ENCODE measurements at places on chromosomes 1 and 21.

- no peak for DNase-seq
These were observed 218.5 kb upstream of the ZC3H12A start for GRCh38 chr1:37255868-37256267.

DNA sequence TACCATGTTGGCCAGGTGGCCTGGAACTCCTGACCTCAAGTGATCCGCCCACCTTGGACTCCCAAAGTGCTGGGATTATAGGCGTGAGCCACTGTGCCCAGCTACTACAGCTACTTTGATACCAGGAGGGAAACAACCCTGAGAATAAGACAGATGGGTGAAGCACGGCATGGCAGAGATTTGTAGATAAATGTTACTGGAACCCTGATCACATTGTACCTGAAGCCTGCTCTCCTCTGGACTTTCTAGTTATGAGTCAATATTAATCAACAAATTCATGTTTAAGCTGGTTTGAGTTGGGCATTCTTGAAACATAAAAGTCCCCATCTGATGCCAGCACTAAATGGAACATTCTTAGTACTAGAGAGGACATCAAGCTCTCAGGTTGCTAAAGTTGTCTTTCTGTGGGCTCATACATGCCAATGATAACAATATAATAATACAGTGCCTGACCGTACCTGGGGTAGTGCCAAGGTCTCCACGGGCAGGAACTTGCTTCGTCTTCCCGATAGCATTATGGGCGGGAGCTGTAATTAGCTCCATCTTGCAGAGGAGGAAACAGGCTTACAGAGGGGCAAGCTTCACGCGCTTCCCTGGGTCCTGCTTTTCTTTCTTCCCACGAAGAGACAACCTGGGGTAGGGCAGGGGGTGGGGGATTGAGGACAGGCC is 30.7 kb upstream of the SLC19A1 start:
- no peak for DNase-seq

DNA sequence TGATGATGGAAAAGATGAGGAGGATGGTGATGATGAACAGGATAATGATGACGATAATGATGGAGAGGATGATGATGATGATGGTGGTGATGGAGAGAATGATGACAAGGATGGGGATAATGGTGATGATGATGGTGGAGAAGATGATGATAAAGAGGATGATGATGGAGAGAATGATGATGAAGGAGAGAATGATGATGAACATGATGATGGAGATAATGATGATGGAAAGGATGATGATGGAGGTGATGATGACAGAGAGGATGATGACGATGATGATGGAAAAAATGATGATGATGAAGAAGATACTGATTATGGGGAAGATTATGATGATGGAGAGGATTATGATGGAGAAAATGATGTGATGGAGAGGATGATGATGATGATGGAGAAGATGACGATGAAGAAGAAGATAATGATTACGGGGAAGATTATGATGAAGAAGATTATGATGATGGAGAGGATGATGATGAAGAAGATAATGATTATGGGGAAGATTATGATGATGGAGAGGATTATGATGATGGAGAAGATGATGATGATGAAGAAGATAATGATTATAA is 204.1 kb downstream of the MATN1 start:
- no peak for DNase-seq

- peak; percentile 51 for DNase-seq
These were observed 787 bp downstream of the JAK1 start for GRCh38 chr1:64965366-64966157.

- DNase-seq, result no peak
These were observed 2.2 kb downstream of the WNT4 start for GRCh38 chr1:22140694-22141093.

- DNase-seq, result no peak
These were observed 45.5 kb downstream of the TGFB2 start for GRCh38 chr1:218390618-218391017.

DNA sequence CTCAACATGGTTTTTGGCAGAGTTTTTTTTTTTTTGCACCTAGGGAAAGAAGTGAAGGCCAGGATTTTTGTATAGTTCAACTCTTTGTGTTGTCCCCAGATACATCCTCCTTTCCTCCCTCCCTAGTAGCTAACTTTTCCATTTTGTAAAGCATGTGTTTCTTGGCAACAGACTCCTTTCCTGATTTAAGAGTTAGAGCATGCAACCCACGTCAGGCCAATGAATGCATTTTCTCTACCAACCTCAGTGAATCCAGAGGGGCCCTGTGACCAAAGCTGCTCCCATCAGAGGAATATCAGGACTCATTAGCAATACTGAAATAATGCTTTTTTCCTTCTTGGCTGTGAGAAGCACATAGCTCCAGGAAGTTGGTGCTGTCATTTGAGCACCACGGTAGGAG is 287.2 kb downstream of the LMO4 start:
- no peak for DNase-seq

- no peak for DNase-seq
These were observed 17.0 kb downstream of the LPGAT1 start for GRCh38 chr1:211813590-211813989.

- no peak for DNase-seq
These were observed 46.1 kb upstream of the FBXO28 start for GRCh38 chr1:224067621-224068457.

GRCh38 chr1:70979881-70980280 is 67.7 kb downstream of the PTGER3 start:
- no peak for DNase-seq

DNA sequence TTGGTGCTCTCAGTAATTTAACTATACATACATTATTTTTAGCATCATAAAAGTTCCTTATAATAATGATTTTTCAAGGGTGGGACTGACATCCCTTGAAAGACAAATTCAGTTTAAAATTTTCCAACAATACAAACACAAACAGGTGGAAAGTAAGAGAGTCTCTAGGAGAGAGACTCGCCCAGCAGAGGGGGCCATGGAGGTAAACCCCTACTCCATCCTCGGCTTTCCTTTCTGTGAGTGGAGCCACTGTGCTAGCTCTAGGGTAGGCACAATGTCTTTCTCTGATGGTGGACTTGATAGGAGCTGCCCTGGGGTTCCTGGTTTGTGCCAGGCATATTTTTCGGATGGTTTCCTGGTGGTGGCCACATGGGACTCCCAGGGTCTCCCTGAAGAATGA is 8.3 kb downstream of the CSMD2 start:
- DNase-seq, result no peak

DNA sequence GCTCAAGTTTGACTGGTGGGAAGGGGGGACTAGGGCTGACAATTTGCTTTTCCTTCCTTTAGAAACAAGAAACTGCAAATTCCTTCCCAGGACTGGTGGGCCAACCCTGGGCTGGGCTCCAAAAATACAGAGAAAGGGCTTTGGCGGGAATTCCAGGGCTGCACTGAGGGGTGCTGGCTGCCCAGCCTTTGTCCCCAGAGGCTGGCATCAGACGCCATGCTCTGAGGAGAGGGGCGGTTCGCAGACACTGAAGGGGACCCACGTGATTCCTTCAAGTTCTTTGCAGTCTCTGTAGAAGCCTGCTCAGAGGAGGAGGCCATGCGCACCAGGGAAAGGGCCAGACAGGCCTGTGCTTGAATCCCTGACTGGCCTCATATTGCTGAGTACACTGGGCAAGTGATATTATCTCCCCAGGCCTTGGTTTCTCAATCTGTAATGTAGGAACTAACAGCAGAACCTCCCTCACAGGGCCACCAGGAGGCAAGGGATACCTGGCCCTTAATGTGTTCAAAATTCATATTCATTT is 119.5 kb downstream of the EPHB2 start:
- no peak for DNase-seq

DNA sequence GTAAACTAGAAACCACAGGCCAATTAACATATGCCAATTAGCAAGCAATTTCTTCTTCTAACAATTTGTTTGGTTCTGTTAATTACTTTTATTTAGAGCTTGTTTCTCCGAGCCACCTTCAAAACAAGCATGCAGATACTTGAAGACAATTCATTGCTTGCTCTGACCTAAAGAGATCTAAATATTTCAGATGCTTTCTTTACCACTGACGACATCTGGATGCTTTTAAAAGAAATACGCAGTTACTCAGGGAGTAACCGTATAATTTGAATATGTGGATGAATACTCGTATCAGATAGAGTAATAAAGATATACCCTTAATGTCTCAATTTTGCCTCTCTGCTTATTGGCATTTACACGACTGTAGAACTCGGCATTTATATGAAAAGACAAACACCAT is 390.0 kb downstream of the DISC1 start:
- no peak for DNase-seq

DNA sequence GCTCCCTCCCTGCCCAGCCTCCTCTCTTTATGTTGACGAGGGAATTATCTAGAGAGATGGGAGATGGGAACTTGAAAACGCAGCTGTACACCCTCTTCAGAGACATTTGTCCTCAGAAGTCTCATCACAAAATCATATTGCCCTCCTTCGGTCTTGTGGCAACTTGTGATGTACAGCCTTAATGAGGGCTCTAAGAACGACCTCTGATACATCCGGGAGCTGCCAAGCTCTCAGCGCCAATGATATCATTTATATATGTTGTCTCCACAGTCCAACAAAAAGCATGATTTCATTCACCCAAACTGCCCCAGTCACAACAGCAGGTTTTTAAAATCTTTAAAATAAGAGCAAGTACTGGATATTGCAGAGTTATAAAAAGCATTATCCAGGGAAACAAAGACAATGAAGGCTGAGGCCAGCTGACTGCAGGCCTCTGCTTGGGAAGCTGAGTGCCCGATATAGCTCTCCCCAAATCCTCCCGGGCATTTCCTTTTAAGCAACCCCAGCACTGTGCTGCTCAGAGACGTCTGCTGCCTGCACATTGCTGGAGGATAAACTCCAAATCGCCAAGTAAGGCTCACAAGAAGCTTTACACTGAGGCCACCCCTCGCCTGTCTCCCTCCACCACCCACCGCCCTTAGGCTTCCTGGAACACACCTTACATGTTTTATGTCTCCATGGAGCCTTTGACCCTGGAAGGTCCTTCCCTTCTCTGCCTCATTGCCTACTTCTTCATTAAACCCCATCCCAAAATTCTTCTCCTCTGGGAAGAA is 236.1 kb downstream of the C1orf94 start:
- no peak for DNase-seq

- no peak for DNase-seq
These were observed 315.6 kb downstream of the NFIA start for GRCh38 chr1:61397935-61398334.

DNA sequence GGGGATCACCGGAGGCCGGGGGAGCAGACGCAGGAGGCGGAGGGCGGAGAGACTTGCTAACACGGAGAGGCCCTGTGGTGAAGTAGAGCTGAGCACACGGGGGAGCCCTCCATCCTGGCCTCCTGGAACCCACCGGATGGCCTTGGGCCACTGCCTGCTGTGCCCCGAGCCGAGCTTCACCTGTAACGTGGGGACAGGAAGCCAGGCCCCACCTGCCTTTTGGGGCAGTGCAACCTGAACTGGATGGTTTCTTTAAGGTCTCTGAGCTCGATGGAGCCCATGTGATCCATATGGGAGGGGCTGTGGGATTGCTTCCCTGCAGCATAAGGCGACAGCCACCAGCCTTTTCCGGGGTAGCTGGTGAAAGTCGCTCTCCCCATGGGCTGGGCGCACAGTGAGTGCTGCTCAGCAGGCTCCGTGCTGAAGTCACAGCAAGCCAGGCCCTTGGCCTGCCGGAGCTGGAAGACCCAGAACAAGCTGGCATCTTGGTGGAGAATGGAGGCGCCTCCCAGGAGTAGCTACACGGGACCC is 35.8 kb downstream of the TFF3 start:
- no peak for DNase-seq
